ENCODE measurements at places on chromosomes 7 and 10.

- no peak for DNase-seq
Measured at GRCh38 chr10:49053998-49054692, 61.2 kb downstream of the VSTM4 start.

- DNase-seq = no peak
Measured at GRCh38 chr7:37495574-37496184, 47.0 kb upstream of the ELMO1 start.

DNA sequence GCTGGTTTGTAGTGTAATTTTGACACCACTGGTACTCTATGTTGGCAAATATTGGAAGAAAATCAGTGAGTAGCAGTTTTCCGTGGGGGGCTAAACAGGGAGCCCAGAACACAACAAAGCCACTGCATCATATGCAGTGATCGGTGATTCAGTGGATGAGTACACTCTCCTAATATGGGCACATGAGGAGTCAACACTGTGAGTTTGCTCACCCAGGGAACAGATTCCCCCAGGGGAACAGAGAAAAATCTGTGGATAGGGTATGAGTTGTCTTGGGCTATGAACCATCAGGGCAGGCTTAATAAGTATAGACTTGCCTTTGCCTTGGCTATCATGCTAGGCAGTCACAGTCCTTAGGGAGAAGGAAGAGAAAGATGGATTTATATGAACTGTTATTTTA, 227.7 kb upstream of the SEMA3E start:
- peak; percentile 87 for DNase-seq

DNA sequence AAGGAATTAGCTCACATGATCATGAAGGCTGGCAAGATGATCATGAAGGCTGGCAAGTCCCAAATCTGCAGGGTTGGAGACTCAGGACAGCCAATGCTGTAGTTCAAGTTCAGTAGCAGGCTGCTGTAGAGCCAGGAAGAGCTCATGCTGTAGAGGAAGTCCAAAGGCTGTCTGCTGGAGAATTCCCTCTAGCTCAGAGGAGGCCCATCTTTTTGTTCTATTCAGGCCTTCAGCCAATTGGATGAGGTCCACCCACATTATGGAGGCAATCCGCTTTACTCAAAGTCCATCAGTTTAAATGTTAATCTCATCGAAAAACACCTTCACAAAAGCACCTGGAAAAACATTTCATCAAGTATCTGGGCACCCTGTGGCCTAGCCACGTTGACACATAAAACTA, 24.8 kb upstream of the FAM171A1 start:
- no peak for DNase-seq

DNA sequence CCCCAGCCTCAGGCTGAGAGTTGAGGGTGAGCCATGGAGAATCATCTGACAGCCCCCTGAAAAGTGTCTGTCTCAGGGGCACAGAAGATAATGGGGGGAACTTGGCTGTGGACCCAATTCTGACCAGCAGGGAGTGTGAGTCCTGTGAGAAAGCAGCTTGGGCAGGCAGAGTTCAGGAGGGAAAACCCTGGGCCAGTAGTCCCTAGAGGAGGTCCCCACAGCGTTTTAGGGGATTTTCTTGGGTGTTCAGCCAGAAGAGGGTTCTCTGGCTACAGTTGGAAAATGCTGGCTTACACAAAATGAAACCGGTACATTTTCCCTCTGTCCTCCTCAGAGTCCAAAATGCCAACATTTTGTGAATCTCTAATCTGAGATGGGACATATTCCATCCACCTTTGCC, 35.8 kb upstream of the TRIM8 start:
- no peak for DNase-seq

GRCh38 chr7:54955696-54956420, 63.0 kb upstream of the EGFR start:
- no peak for DNase-seq

- DNase-seq = no peak
Measured at GRCh38 chr10:106795619-106796018, 368.9 kb downstream of the SORCS1 start.

DNA sequence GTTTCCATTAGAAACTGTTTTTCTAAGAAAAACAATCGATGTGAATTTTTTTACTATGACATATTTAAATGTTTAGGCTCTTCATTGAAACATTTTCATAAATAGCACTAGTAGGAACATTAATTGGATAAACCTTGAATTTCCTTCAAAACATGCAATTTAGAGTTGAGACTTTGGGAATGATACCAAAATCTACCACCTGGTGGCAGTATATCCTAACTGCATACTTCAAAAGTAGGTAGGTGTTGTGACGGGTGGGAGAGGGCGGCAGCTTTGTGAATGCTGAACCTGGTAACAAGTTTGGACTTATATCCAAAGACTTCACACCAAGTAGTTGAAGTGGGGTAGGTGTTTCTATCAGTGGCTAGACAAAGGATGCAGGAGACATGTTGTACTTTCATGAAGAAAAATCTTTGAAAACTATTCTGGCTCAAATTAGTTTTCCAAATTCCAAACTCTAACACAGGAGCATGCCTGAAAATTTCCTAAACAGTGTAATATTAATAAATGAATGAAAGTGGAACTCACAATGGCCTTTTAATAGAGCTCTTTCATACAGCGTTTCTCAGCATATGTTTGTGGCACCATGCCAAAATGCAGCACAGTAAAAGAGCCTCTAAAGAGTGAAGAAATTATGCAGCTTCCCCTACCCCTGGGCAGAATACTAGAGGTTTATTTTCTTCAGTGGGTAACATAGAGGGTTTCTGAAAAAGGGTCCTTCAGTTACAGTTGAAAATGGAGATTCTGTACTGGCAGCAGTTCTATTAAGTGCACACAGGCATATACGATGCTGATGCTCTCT, 201.0 kb upstream of the TPK1 start:
- DNase-seq = peak; percentile 0

DNA sequence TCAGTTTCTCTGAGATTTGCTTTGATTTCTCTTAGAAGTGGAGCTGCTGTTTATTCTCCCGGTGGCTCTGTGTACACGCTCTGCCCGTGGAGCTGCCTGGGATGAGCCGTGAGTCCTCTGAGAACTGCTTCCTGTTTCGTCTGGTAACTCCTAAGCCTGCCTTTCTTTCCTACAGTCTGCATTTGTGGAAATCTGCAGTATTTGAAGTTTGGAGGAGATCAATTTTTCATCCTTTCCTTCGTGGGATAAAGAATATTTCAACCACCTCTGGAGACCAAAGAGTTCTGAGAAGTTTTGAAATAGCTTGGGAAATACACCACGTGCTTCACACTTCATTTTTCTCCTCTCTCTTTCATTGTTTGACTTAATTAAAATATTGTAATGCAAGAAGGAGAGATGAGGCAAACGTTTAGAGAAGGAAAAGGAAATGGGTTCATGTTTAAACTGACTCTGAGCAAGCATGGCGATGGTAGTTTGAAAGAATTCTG, 311.9 kb downstream of the LRMDA start:
- DNase-seq = no peak

- peak; percentile 98 for DNase-seq
Measured at GRCh38 chr10:4246881-4247358, 461.9 kb upstream of the KLF6 start.
